CD4-positive, alpha-beta T cell (primary cell): ENCODE measurements at places on chromosomes 7 and 10.

GRCh38 chr7:16822029-16822428, 17.2 kb upstream of the AGR2 start:
- DNase-seq = no peak

GRCh38 chr10:102776779-102777456, 33.2 kb downstream of the WBP1L start:
- no peak for DNase-seq

- DNase-seq = no peak
Observed at GRCh38 chr7:24908727-24909126, 71.3 kb downstream of the OSBPL3 start.

GRCh38 chr7:136399385-136399784, 422.2 kb upstream of the MTPN start:
- no peak for DNase-seq

GRCh38 chr7:105289704-105290103, 99.0 kb downstream of the SRPK2 start:
- no peak for DNase-seq

- peak; percentile 70 for DNase-seq
Observed at GRCh38 chr7:5532536-5533335, 109.1 kb upstream of the TNRC18 start.

- no peak for DNase-seq
Observed at GRCh38 chr10:104650072-104650471, 9.0 kb downstream of the SORCS3 start.

DNA sequence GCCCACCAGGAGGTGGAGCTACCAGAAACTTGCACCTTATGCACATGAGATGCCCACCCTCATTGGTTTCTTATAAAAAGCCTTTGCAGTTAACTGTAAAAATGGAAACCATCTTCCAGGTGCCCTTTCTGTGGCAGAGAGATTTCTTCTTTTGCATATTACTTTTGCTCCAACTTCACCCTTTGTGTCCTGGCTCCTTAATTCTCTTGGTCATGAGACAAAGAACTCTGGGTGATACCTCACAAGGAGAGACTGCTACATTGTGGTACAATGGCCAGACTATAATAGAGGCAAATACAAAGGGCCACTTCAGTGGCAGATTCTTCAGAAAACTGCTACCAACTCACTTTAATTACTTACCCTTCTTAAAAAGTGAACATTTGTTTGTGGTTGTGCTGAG, 76.4 kb upstream of the PTER start:
- DNase-seq = no peak

GRCh38 chr10:10819206-10819856, 198.3 kb upstream of the CELF2 start:
- no peak for DNase-seq

- no peak for DNase-seq
Observed at GRCh38 chr7:155917836-155918430, 105.7 kb upstream of the SHH start.

DNA sequence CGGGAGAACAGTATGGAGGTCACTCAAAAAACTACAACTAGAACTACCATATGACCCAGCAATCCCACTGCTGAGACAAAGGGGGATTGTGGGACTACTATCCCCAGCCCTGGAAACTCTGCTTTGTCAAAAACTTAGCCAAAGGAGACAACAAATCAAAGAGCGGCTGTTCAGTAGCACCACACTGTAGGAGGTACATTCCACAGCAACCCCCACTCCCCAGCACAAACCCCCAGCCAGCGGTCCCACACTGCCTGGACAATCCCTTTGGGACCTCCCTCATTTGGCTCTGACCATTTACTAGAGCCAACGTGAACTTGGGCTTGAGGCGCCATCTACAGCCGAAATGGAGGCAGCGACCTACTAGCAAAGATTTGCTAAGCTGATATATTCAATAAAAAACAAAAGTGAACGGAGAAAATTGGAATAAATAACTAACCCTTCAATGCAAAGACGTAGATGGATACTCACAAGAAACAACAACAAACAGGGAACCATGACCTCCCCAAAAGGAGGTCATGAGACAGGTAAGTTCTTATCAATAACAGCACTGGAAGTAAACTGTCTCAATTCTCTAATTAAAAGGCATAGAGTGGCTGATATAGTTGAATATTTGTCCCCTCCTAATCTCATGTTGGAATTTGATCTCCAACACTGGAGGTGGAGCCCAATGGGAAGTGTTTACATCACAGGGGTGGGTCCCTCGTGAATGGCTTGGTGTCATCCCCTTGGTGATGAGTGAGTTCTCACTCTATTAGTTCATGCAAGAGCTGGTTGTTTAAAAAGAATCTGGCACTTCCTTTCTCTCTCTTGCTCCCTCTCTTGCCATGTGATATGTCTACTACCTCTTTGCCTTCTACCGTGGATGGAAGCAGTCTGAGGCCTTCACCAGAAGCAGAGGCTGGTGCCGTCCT, 119.0 kb upstream of the KCNMA1 start:
- DNase-seq = peak; percentile 9

DNA sequence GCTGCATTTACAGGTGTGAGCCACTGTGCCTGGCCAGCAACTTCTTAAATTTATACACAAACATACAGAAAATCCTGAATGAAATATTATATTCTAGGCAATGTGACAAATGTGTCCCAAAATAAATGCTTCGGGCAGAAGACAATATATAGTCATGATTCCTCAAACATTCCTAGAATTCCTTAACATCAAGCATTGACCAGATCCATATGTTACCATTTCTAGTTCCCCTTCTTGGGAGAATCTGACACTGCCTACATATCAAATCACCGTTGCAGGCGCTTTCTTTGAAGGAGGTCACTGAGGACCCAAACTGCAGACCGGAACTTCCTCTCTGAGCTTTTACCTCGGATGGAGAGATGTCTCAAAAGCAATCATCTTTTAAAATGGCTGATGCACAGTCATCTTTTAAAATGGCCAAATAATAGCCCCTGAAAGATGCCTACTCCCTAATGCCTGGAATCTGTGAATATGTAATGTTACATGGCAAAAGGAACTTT, 323.5 kb downstream of the PHF14 start:
- DNase-seq = no peak

- DNase-seq = no peak
Observed at GRCh38 chr10:70600512-70601395, 1.8 kb downstream of the PRF1 start.

DNA sequence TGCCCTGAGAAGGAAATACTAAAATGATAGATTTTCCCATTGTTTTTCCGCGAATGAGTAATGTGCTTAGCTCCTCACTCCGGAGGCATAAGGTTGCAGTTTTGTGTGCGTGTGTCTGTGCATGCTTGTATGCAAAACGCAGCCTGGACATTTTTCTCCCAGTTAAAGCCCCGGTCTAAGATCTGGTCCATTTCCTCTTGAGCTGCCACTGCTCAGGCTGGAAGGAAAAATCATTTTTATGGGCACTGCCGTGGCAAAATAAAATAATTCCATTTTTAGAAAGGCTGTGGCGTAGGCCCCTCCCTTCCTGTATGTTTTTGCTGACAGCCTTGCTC, 260.6 kb downstream of the WDR37 start:
- DNase-seq = no peak

- no peak for DNase-seq
Observed at GRCh38 chr10:132841615-132841975, 55.6 kb upstream of the NKX6-2 start.

GRCh38 chr10:3668966-3669330, 116.1 kb downstream of the KLF6 start:
- DNase-seq = no peak

- DNase-seq = no peak
Observed at GRCh38 chr10:52353960-52354394, 39.9 kb downstream of the DKK1 start.

DNA sequence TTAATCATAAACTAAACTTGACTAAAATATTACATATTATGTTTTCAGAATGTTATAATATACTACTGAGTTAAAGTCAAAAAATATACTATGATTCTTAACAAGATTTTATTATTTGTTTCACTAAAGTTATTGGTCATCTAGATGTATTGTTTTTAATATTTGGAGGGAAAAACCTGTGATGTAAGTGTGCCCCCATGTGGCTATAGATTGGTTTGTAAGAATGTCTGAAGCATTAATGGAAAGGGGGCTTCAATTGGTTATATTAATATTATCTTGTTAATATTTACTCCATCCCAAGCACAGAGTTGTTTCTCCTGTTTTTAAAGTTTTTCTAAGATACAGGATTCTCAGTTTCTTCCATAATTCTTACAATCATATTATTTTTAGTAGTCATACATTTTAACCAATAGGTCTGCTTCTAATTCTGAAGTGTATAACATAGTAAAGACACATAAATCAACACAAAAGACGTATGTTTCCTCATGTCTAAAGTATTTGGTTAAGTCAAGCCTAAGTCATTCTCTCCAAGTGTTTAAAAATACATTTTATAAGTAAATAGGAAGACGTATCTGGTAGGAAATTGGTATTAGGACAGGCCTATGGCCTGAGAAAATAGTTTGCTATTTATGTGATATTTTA, 58.0 kb downstream of the GNAT3 start:
- no peak for DNase-seq

DNA sequence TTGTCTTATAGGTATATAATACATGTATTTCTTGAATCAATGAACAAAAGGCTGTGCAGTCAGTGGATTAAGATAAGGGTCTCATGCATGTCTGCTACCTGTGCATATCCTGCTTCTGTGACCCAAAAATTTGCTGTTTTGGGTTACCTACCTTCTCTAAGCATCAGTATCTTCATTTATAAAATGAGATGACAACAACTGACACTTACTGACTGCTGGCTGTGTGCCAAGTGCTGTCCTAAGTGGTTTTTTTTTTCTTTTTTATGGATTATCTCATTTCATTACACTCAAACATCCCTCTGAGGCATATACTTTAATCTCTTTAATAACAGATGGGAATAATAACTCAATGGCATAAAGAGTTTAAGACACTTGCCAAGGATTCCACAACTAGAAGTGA, 2.1 kb downstream of the PDK4 start:
- DNase-seq = no peak
